ENCODE measurements at places on chromosomes 7 and 10.

DNA sequence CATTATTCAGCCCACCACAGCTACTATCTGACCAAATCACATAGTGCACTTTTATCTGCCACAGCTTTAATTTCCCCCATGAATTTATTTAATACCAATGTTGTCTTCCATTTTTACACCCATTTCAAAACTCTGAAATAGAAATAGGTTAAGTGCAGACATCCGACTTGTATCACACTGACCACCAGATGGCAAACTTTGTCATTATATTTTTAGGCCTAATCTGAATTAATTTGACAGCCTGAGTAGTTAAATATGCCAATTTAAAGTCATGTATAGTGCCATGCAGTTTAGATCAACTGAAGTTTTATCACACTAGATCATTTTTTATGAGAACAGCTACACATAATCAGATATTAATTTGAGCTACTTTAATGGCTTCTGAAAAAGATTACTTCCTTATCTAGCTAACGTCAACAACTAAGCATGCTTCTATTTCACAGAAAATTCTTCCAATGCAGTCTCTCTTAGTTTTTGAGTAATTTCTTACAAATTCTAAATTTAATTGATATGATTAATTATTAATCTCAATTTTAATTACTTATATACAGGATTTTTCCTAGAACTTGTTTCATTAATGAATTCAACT is 566.4 kb downstream of the GFRA1 start:
- peak; percentile 12 for DNase-seq

DNA sequence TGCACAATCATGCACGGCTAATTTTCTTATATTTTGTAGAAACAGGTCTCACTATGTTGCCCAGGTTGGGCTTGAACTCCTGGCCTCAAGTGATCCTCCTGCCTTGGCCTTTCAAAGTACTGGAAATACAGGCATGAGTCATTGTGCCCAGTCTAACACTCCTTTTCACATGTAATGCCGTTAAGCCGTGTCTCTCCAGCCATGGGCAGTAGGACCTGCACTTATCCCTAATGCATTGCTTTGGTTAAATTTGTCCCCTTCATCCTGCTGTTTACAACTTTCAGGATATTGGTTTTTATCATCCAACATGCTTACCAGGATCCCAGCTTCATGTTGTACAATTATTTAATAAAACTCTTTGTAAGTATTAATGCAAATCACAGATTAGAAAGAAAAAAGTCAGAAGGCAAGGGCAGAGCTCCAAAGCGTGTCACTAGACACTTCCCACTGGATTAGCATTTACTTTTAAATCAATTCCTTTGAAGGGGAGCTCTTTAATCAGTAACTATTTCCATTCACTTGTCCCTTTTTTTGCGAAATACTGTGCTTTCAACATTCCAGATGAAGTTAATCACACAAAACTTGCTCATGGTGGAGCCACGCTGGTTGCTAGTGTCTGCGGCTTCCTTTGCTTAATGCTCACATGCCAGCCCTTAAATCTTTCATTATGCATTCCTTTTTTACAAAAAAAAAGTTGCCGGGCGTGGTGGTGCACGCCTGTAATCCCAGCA is 256.0 kb upstream of the AUTS2 start:
- DNase-seq = peak; percentile 70

DNA sequence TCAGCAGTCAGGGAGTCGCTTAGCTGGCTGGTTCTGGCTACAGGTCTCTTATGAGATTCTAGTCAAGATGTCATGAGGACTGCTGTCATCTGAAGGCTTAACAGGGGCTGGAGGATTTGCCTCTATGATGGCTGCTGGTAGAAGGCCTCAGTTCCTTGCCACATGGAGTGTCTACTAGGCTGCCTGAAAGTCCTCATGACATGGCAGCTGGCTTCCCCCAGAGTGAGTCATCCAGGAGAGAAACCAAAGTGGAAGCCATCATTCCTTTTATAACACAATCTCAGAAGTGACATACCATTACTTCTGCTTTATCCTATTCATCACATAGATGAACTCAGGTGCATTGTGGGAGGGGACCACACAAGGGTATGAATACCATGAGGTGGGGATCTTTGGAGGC is 75.1 kb downstream of the EXOC6 start:
- DNase-seq = no peak

DNA sequence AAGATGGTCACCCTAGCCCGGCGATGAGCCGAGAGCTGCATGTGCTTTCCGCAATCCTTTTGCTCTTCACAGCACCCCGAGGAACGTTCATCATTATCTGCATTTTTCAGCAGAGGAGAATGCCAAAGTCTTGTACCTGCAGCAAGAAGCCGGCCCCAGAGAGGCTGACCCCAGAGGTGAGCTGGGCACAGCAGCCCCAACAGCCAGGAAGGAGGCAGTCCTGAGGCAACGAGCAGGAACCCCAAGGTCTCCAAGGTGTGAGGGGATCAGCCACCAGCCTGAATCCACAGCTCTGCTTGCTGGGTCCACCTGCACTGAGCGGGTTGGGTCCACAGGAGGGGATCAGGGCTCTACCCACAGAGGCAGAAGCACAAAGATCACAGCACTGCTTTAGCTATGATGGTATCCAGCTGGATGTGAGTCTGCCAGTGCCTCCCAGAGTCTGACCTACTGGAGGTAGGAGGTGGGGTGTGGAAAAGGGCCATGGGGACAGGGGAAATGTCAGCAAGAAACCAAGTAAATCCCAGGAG is 16.8 kb upstream of the GDF10 start:
- DNase-seq = no peak

DNA sequence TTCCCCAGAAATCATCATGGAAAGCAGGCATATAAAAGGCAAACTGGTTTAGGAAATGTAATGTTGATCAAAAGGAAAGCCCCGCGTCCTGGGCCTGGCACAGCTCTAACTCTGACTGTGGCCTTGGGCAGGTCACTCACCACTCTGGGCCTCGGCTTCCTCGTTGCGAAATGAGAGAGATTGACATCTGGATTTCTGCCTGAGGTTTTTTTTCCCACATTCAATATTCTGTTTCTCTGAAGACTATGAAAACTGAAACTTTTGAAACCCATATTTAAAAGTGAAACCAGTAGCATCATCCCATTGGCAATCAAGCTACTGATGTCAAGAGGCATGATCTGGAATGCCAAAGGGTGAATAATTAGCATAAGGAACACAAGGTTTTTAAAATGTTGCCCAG is 369.7 kb upstream of the NPVF start:
- no peak for DNase-seq

GRCh38 chr7:28065721-28066285 is 114.8 kb downstream of the JAZF1 start:
- no peak for DNase-seq

GRCh38 chr7:105097619-105098018 is 83.6 kb downstream of the KMT2E start:
- DNase-seq = peak; percentile 77

DNA sequence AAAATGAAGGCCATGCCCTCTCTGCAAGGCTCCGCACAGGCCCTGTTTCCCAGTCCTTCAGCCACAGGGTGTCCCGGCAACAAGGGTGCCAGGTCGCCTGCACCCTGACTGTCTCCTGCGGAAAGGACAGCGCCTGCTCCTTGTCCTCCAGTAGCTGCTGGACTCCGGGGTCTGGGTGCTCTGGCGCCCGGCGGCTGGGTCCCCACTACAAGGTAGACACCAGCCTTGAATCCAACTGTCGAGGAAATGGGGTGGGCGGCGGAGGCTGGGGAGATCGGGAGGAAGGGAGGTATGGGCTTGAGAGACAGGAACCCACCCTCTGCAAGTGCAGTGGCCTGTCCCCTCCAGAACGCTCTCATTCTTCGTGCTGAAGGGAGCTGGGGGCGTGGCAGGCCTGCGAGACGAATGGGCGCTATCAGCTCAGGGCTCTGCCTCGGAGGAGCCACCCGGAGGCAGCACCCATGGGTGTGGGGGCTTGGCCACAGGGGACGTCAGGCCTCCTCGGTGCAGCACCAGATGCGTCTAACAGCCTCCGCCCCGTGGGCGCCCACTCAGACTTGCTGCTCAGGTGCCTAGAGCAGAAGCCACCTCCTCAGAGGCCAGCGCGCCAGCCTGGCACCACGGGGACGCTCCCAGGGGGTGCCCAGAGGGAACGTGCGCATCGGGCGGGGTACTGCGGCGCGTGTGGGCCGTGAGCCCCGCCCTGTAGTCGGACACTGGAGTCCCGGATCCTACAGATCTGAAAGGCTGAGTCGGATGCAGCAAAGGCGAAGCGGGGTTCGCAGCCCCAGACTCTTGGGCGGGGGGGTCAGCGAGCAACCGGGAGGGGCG is 15.6 kb downstream of the ADAM8 start:
- DNase-seq = no peak

DNA sequence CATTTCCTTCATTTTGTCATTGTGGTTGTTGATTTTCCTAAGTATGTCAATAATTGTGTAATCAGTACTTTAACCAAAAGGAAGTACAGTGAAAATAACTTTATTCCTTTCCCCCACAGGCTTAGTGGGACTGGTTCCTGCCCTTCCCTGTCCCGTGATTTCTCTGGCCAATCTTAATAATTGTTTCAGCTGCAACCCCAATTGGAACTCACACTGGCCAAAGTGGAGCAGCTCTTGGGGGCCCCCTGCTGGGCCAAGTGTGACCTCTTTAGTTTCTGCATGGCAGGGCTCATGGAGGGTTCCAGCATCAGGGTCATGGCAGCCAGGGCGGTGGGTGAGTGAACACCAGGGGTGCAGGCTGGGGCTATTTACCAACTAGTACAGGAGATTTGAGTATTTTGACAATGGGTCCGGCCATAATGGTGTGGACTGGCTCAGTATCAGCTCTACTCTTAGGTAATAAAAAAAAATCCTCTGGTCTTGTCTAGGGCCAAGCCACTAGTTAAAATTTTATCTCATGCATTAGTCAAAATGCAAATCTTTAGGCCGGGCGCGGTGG is 31.7 kb downstream of the CYCS start:
- peak; percentile 39 for DNase-seq

DNA sequence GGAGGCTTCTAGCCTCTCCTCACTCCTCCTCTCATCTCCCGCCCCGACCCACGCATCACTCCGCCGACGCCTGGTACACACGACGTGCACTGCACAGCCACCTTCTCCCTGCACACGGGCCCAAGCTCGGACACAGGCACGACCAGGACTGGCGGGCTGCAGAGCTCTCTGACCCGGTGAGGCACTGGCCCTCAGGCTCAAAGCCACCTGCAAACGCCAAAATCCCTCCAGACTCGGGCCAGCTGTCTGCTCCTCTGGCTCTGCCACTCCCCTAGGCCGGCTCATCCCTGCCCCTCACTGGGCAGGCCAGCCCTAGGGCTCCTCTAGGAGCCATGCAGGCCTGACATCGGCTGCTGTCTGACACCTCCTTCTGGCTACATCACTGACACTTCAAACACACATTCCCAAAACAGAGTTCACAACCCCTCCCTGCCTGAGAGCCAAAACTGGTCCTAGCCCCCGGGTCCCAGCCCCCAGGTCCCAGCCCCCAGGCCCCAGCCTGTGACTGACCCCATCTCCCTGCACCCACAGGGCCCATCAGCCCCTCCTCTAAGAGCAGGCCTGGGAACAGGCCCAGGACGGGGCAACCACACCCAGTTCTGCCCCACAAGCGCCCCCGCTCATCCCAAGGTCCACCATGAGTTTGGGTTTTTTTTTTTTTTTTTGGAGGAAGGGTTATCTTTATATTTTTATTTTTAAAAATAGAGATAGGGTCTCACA is 35.1 kb downstream of the MAD1L1 start:
- DNase-seq = no peak

GRCh38 chr7:86558680-86559501 is 84.8 kb upstream of the GRM3 start:
- DNase-seq = no peak

GRCh38 chr7:984361-985126 is 1.6 kb downstream of the CYP2W1 start:
- no peak for DNase-seq

GRCh38 chr7:117323305-117323850 is 520 bp upstream of the WNT2 start:
- peak; percentile 48 for DNase-seq

DNA sequence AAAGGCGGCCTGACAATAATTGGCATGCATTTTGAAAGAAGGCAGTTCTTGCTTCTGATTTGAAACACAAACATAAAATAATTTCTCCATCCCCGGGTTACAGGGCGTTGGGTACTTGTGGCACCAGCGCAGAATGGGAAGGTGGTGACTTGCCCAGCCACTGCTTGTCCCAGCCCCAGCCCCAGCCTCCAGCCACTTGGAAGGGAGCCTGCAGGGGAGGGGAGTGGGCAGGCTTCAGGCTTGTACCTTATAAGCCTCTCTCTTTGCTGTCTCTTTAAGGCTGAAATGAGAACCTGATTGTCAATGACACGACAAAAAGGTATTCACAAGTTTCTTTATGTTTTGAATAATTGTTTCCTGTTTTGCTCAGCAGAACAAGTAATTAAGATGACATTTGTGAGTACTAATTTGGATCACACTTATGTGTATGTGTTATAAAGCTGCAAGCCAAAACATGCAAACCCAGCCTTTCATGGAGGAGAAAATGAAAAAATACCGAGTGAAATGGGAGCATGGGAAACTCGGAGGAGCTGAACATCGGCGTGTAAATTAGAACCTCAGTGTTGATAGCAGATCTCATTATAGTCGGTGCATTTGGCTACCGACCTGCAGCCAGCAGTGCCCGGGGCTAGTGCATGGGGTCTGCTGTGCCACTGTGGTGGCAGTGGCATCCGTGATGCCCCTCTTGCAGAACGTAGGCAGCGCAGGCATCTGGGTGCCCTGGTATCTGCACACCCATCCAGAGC is 129.9 kb downstream of the EBF3 start:
- no peak for DNase-seq

- DNase-seq = no peak
These were observed 15.3 kb downstream of the ABLIM1 start for GRCh38 chr10:114642729-114643128.

DNA sequence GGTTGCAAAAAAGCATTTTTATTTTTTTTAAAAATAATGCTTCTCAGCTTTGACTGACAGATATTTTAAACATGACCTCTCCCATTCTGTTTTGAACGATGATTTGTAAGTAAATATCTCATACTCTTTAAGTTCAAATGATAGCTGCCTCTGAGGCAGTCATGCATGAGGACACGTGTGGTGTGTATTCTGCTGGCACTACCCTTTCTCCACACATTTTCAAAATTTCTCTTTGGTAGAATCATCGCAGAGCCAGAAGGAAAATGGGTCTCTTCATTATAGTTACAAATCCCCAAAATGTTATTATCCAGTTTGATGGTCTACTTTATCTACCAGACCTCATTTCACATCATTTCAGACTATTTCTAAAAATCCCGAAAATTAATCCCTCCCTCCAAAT is 55.1 kb downstream of the FZD1 start:
- DNase-seq = no peak

DNA sequence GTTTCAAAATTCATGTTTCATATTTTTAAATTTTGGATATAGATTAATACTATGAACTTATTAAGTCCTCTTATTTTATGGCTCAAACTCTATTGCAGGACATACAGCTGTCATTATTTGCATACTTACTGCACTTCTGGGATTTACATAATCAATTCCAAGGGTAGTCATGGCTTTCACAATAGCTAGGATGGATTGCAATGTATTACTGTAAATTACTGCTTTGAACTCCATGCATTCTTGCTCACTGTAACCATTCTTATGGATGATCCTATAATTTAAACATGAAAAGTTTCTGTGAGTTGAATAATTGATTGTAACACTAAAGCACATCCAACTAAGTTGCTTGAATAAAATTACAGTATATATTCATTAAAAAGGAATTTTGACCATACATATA is 23.5 kb downstream of the GNAT3 start:
- no peak for DNase-seq

Measured in astrocyte (in vitro differentiated cells and primary cell).